ENCODE measurements at places on chromosomes 6 and 20. TPM values are rescaled to one million over a fixed set of nuclear protein-coding genes. Genes with fewer than 3 reads are reported as not detected.
A peak's percentile ranks its signal among the peaks of the same experiment; 100 is the strongest.

DNA sequence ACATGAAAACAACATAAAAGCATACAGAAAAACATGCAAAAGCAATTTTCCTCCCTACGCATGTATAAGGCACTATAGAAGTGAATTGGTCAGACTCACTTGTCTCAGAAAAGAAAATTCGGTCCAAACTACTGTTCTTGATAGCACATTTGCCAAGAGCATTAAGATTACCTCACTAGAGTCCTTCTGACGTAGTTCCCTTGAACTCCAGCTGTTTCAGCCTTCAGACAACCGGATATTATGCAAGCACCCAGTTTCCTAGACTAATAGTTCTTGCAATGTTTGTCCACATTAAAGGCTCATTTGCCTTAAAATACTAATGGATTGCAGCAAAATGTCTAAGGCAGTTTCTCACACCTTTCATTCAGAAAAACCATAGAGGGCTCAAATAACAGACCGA lies 2.5 kb upstream of the CASS4 start:
- H3K4me3 ChIP-seq: no peak overlapping the region
- no peaks in the 10 kb centered on the region for H3K27me3 ChIP-seq
- no peak overlapping the region for H3K27ac ChIP-seq
- H3K36me3 ChIP-seq: peaks cover 27% of the 10 kb centered on the region
- no peaks in the 10 kb centered on the region for H3K4me1 ChIP-seq

DNA sequence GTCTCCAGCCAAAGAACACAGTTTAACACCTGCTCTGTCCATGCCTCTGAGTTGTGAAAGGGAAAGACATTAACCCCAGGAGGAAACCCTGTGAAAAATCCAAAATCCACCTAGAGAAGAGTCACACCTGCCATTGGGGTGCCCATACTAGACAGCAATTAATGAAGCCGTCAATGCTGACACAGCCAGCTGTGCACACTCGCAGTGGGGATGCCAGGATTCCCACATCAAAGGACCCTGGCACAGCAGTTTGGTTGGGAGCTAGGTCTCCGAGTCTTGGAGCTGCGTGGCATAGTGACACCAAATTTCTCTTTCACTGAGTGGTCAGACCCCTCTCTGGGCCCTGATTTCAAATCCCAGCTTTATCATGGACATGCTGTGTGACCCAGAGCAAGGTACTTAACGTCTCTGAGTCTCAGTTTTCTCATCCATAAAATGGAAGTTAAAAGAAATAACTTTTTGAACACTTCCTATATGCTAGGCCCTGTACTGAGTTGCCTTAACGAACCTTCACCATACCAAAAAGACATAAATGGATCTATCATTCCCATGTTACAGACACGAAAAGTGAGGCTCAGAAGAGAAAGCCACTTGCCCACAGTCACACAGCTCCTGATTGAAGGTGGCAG lies 30.8 kb downstream of the BPIFB1 start:
- H3K4me3 ChIP-seq: no peak overlapping the region
- no peak overlapping the region for H3K27ac ChIP-seq
- no peak for DNase-seq
- H3K36me3 ChIP-seq: no peaks in the 10 kb centered on the region
- H3K27me3 ChIP-seq: peaks cover 16% of the 10 kb centered on the region
- H3K4me1 ChIP-seq: no peaks in the 10 kb centered on the region

- DNase-seq: no peak
- peaks cover 6% of the 10 kb centered on the region for H3K4me1 ChIP-seq
- no peak overlapping the region for H3K4me3 ChIP-seq
Observed at GRCh38 chr6:7914311-7914710, 3.7 kb upstream of the TXNDC5 start.

Gene TBC1D32
- 13.4 TPM for total RNA-seq

GRCh38 chr20:1301031-1301529 lies 27.9 kb downstream of the SDCBP2 start:
- no peaks in the 10 kb centered on the region for H3K4me1 ChIP-seq
- no peak overlapping the region for H3K27ac ChIP-seq
- peaks cover 17% of the 10 kb centered on the region for H3K36me3 ChIP-seq
- no peaks in the 10 kb centered on the region for H3K27me3 ChIP-seq

DNA sequence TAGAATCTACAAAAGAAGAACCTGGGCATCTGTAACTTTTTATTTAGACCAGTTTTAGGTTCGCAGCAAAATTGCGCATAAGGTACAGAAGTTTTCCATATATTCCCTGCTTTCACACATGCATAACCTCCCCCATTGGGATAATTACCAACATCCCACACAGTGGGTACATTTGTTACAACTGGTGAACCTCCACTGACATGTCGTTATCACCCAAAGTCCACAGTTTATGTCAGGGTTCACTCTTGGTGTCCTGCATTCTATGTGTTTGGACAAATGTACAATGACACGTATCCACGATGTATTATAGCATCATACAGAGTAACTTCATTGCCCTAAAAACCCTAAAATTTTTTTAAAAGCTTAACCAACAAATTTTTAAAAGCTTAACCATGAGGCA lies 109.7 kb downstream of the SMLR1 start:
- H3K4me3 ChIP-seq: no peak overlapping the region
- no peak overlapping the region for H3K27ac ChIP-seq
- no peaks in the 10 kb centered on the region for H3K36me3 ChIP-seq
- H3K4me1 ChIP-seq: peaks cover 52% of the 10 kb centered on the region
- no peak for DNase-seq

GRCh38 chr6:111750153-111750552 lies 123.1 kb downstream of the FYN start:
- no peak overlapping the region for H3K4me3 ChIP-seq
- H3K27ac ChIP-seq: no peak overlapping the region
- DNase-seq: no peak
- H3K36me3 ChIP-seq: peaks cover 13% of the 10 kb centered on the region
- no peaks in the 10 kb centered on the region for H3K27me3 ChIP-seq

DNA sequence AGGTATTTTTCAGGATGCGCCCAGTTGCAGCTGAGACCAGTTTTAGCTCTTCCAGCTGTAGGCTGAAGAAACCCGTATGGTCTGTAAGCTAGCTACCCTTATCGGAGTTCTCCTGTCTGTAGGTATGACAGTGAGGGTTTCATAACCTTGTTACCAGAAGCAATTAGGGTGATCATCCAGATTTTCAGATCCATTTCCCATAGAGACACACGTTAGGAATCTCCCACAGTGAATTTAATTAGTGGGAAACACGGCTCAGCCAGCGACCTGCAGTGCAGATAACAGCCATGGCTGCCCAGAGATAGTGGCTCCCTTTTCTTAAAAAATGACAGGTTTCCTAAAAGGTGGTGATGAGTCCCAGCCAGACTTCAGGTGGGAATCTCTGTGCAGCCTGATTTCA lies 111.1 kb downstream of the BTBD3 start:
- H3K4me1 ChIP-seq: no peaks in the 10 kb centered on the region
- peaks cover under 1% of the 10 kb centered on the region for H3K27me3 ChIP-seq
- no peaks in the 10 kb centered on the region for H3K36me3 ChIP-seq
- DNase-seq: no peak
- H3K27ac ChIP-seq: no peak overlapping the region

DNA sequence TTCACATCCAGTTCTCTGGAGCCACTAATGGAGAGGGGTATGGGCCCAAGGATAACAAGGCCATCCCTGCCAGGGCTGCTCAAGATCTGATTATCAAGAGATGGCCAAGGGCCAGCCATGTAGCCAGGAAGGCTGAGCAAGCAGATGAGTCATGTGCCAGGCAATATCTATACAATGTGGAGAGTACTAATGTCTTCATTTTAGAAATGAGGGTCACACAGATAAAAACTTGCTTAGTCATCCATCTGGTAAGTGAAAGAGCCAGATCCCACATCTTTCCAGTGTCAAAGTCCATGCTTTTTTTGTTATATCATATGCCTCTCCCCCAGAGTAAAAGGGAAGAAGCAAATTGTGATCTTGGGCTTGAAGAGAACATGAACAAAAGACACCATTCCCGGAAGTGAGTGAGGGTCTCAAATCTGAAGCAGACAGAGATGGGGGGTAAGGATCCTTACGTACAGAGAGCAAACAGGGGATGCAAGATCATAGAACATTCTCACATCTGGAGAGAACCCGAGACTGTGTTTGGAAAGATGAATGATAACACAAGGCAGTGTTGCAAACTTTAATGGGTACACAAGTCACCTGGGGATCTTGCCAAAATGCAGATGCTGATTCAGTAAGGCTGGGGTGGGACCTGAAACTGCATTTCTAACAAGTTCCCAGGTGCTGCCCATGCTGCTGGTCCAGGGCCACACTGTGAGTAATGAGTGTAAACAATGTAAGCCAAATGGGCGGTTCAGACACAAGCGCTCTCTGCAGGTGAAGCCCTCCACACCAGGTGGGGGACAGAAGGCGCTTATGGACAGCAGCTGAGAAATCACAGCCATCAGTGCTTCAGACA lies 20.0 kb upstream of the GSTA3 start:
- no peak for DNase-seq
- H3K27me3 ChIP-seq: no peaks in the 10 kb centered on the region
- no peak overlapping the region for H3K4me3 ChIP-seq
- H3K4me1 ChIP-seq: peaks cover 6% of the 10 kb centered on the region

DNA sequence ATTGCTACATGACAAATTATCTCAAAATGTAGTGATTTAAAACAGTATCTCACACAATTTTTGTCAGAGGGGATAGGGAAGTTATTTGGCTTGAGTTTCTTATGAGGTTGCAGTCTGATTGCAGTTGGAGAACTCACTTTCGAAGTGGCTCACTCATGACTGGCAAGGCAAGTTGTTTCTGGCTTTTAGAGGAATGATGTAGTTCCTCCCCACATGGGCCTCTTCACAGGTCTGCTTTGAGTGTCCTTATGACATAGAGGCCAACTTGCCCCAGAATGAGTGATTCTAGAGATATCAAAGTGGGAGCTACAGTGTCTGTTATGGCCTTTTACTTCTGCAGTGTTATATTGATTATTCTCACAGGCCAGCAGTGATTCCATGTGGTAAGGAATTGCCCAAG lies 6.1 kb downstream of the DOP1A start:
- peaks cover 7% of the 10 kb centered on the region for H3K36me3 ChIP-seq
- no peak overlapping the region for H3K4me3 ChIP-seq
- no peaks in the 10 kb centered on the region for H3K27me3 ChIP-seq
- no peak for DNase-seq
- peaks cover 8% of the 10 kb centered on the region for H3K4me1 ChIP-seq

DNA sequence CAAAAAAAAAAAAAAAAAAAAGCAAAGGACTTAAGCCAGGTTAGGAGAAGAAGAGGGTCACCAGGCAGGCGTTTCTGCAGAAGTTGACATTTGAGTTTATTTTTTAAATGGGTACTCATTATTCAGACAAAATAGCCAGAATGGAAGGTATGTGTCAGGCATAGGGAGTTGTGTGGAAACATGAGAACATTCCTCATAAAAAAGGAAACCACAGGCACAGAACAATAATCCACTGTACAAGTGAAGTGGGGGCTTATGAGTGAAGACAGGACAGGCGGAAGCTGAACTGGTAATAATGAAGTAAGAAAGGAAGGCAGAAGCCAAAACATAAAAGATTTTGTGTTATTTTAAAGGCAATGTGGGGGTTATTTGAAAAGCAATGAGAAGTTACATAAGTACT lies 104.6 kb downstream of the EPB41L2 start:
- H3K36me3 ChIP-seq: peaks cover 3% of the 10 kb centered on the region
- H3K27ac ChIP-seq: peak overlapping the region; percentile 47
- H3K4me1 ChIP-seq: peaks cover 20% of the 10 kb centered on the region
- no peaks in the 10 kb centered on the region for H3K27me3 ChIP-seq
- no peak for DNase-seq

Gene GABRR1
- total RNA-seq: not detected

- H3K27me3 ChIP-seq: no peaks in the 10 kb centered on the region
- H3K4me3 ChIP-seq: no peak overlapping the region
- peaks cover 28% of the 10 kb centered on the region for H3K4me1 ChIP-seq
- no peaks in the 10 kb centered on the region for H3K36me3 ChIP-seq
Observed at GRCh38 chr20:34220561-34220960, 20.7 kb upstream of the ASIP start.

GRCh38 chr6:136643850-136644596 lies 93.8 kb upstream of the MAP7 start:
- H3K27me3 ChIP-seq: no peaks in the 10 kb centered on the region
- peaks cover 2% of the 10 kb centered on the region for H3K4me1 ChIP-seq
- H3K4me3 ChIP-seq: no peak overlapping the region
- peak; percentile 91 for DNase-seq

GRCh38 chr20:51695574-51696303 lies 72.5 kb downstream of the ATP9A start:
- H3K27ac ChIP-seq: peak overlapping the region; percentile 94
- no peak for DNase-seq
- peaks cover 33% of the 10 kb centered on the region for H3K4me1 ChIP-seq
- peaks cover 21% of the 10 kb centered on the region for H3K36me3 ChIP-seq

GRCh38 chr6:133241086-133241900 lies at the start of gene EYA4:
Gene EYA4, plus strand, starts transcription at chr6:133241357. Its CDS starts 33,424 bp downstream, at chr6:133274781.
- H3K36me3 ChIP-seq: no peaks in the 10 kb centered on the region
- H3K27me3 ChIP-seq: peaks cover 78% of the 10 kb centered on the region
- H3K4me1 ChIP-seq: peaks cover 17% of the 10 kb centered on the region
- H3K27ac ChIP-seq: no peak within 1 kb of the TSS
- no peak for DNase-seq

Gene CDSN
- total RNA-seq: not detected

DNA sequence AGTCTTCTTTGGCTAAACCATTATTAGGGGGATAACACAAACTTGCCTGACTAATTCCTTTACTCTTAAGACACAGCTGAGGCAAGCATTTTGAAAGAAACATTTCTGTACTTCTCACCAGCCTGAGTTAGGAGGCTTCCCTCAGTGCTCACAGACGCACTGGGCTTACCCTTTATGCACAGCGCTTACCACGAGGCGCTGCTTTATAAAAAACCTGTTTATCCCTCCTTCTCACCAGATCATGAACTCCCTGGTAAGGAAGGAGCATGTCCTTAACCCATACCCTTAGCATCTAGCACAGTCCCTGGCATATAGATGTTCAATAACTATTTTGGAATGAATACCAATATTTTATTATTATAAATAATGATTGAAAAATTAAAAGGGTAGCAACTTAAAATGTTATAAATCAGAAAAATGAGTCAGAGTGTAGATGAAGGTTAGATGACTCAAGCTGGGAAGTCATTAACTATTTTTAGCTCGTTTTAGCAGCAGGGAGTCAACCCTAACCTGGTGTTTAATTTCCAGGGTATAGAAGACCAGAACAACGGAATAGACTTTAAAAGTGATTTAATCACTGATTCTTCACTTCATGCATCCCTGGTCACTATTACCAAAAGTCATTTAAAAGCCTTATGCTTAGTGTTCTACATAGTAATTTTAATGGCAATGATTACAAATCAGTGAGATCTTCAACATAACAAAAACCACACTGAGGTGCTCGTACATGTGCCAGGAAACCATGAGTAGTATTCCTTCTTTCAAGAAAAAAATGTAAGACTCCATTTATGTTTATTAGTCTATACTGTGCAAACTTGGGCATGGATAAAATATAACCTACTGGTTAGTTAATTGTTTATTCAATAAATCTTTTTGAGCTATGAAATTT lies 4.1 kb upstream of the TPD52L1 start:
- no peak for DNase-seq
- H3K36me3 ChIP-seq: no peaks in the 10 kb centered on the region
- H3K27me3 ChIP-seq: peaks cover 2% of the 10 kb centered on the region
